ENCODE measurements at places on chromosomes 16 and 17.

- DNase-seq = no peak
These were observed 16.9 kb downstream of the PSMD3 start for GRCh38 chr17:39997543-39997942.

GRCh38 chr17:17077861-17078732 lies 35.8 kb downstream of the MPRIP start:
- no peak for DNase-seq

DNA sequence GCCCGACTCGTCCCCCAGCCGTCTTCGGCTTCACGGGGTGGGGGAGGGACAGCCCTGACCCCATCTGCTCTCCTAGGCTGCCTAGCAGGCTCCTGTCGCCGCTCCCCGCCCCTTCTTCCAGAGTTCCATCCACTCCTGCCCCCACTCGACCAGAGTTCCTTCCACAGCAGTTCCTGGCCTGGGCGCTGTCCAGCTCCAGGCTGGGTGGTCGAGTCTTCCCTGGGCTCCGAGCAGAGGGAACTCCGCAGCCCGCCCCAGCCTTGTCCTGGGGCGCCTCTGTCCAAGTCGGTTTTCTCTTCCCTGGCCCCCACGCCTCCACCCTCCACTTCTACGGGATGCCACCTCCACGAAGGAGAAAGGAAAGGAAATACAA lies 1.4 kb downstream of the PYY start:
- DNase-seq = no peak

- DNase-seq = peak; percentile 59
These were observed 6.6 kb downstream of the WFIKKN2 start for GRCh38 chr17:50841949-50842354.

GRCh38 chr16:50305441-50306061 lies 39.2 kb downstream of the ADCY7 start:
- no peak for DNase-seq

DNA sequence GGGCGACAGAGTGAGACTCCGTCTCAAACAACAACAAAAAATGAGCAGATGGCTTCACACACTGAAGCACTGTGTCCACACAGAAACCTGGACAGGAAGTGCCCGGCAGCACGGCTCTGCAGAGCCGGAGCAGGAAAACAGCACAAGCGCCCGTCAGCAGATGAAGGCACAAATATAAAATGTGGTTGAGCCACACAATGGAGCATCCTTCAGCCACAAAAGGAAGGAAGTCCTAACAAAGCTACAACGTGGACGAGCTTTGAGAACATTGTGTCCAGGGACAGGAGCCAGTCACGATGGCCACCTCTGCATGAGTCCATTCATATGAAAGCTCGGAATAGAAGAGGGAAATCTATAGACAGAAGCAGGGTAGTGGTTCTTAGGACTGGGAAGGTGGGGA lies 15.7 kb downstream of the RHBDF2 start:
- no peak for DNase-seq

DNA sequence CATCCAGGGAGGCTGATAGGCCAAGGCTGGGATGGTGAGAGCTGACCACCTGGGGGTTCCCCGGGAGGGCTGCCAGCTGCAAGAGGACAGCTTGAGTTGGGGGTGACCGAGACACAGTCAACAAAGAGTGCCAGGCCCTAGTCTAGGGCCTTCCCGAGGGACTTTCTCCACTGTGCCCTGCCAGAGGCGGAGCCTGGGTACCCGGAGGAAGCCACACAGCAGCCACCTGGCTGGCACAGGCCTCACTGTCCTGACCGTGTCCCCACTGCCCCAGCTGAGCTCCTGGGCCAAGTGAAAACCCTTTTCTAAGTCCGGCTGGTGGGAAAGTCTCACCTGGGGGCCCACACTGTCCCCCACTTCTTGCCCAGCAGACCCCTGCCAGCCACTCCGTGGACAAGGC lies 71.9 kb upstream of the GSE1 start:
- DNase-seq = no peak

- no peak for DNase-seq
These were observed 232.3 kb upstream of the NLRP1 start for GRCh38 chr17:5816491-5817070.

- no peak for DNase-seq
These were observed 98.3 kb downstream of the MSI2 start for GRCh38 chr17:57354673-57355072.

- DNase-seq = no peak
These were observed 19.4 kb downstream of the GGA3 start for GRCh38 chr17:75241996-75242460.

GRCh38 chr17:81022344-81022676 lies 12.6 kb upstream of the BAIAP2 start:
- DNase-seq = no peak

DNA sequence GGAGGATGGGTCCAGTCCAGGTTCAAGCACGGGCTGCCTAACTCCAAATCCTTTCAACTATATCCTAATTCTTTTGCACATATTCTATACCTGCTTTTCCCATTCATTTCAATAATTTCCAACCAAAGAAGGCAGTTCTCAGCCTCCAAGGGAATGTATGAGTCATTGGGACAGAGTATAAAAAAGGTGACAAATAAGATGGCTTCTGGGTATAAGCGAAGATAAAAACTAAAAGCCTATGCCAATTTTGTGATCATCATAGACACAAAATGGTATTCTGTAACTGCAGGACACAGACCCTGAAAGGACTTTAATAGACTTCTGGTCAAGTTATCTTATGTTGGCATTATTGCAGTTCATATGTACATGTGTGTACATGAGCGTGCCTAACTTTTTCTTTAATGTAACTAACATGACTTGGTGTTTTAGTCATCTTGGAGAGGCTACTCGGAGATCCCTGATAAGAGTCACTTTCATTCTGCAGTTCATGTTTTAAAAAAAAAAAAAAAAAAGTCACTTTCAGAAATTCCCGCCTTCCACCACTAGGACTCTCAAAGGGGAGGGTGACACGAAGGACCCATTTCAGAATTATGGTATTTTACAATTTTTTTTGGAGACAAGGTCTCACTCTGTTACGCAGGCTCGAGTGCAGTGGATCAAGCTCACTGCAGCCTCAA lies 17.3 kb downstream of the COG1 start:
- DNase-seq = no peak

- no peak for DNase-seq
These were observed 2.6 kb upstream of the AKAP1 start for GRCh38 chr17:57082441-57082840.

DNA sequence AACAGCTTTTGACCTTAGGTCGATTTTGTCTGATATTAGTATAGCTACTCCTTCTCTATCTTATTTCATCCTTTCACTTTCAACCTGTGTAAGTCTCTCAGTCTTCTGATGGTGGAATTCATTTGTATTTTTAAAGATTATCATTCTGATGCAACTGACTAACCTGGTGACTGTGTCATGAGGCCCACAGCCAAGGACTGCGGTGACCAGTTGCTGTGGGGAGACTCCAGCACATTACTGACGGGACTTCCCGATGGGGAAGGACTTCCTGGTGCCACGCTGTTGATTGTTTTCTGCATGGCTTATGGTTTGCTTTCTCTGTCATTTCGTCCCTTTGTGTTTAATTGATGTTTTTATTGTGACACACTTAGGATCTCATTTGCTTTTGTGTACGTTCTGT lies 34.2 kb downstream of the RMI2 start:
- DNase-seq = peak; percentile 47

DNA sequence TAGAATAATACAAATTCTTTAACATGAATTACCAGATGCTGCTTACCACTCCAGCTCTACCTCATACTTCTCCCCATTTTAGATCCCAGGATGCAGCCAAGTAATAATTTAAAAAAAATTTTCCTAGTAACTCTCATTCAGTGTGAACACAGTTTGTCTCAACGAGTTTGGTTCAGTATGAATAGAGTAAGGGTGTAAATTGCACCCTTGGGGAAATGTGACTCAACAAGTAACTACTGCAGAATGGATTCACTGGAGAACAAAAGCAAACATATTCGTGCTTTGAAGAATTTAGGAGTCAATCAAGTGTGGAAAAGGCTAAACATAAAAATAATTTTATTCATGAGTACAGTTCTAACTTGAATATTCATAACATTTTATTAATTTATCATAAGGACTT lies 23.0 kb downstream of the KCNJ16 start:
- DNase-seq = no peak

- DNase-seq = peak; percentile 82
These were observed at the start of gene LAT for GRCh38 chr16:28984619-28985135. LAT (plus strand) TSS chr16:28985052; CDS start chr16:28985418, 366 bp downstream.

- DNase-seq = peak; percentile 42
These were observed 1.2 kb downstream of the GNA13 start for GRCh38 chr17:65055280-65055707.

- no peak for DNase-seq
These were observed 79.5 kb downstream of the TIMM22 start for GRCh38 chr17:1076299-1076981.

DNA sequence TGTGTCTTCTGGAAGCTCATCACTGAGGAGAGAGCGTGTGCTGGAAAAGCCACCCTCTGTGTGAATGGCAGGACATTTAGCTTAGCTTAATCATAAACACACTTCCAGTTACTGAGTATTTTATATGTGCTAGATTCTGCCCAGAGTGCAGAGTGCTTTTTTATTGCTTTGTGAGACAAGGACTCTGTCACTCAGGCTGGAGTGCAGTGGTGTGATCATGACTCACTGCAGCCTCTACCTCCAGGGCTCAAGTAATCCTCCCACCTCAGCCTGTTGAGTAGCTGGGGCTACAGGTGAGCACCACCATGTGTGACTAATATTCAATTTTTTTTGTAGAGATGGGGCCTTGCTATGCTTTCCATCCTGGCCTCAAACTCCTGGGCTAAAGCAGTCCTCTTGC lies 61.4 kb upstream of the IRX3 start:
- DNase-seq = no peak

- no peak for DNase-seq
These were observed 82.2 kb upstream of the CDC42EP4 start for GRCh38 chr17:73393962-73394361.

GRCh38 chr17:81328978-81329926 lies 34.1 kb upstream of the SLC38A10 start:
- DNase-seq = no peak

- DNase-seq = no peak
These were observed 14.0 kb downstream of the TMEM92 start for GRCh38 chr17:50288306-50288705.

DNA sequence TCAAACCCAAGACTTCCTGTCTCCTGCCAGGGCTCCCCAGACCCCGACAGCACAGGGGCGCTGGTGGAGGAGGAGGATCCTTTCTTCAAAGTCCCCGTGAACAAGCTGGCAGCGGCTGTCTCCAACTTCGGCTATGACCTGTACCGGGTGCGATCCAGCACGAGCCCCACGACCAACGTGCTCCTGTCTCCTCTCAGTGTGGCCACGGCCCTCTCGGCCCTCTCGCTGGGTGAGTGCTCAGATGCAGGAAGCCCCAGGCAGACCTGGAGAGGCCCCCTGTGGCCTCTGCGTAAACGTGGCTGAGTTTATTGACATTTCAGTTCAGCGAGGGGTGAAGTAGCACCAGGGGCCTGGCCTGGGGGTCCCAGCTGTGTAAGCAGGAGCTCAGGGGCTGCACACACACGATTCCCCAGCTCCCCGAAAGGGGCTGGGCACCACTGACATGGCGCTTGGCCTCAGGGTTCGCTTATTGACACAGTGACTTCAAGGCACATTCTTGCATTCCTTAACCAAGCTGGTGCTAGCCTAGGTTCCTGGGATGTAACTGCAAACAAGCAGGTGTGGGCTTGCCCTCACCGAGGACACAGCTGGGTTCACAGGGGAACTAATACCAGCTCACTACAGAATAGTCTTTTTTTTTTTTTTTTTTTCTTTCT lies 8.1 kb downstream of the SERPINF1 start:
- DNase-seq = no peak

- DNase-seq = no peak
These were observed 74.7 kb upstream of the CIBAR2 start for GRCh38 chr16:85187002-85187401.

DNA sequence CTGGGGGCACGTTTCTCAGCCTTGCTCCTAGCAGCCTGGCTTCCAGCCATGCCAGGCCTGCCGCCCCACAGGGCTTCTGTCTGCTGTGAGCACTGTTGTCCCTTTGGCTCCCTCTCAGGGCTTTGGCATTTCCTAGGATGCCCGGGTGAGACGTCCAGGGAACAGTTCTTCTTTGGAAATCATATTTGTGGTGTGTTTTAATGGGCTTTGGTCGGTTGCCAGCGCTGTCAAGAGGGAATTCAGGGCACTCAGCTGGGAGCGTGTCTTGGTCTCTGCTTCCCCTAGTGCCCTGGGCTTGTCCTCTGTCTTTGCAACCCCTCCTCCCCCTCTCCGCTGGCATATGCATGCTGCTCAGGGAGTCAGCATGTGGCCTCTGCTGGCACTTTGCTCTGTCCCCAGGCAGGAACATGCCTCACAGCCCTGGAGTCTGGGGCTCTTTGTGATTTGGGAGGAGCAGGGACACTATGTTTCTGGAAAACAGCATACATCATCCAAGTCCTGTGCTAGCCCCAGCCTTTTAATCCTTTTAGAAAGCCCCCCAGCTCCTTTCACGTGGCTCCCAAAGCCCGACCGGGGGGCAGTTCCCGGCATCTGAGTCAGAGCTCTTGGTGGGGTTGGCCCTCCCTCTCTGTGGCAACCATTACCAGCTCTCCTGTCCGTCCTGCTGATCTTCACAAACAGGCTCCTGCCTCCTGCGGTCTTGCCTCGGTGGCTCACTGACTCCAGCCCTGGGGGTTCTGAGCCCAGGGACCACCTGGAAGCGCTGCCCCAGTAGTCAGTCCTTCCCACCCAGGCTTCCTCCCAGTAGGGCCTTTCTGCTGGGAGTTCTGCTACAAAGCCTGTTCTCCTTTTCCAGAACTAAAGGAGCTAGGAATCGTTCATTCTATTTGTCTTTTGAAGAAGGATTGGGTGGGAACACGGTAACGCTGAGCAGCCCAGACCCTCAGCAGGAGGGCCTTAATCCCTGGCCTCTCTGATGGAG lies 26.7 kb downstream of the SAP30BP start:
- DNase-seq = no peak

GRCh38 chr17:59565959-59566324 lies 532 bp downstream of the DHX40 start:
- peak; percentile 73 for DNase-seq

GRCh38 chr17:7884581-7885366 lies 3.8 kb upstream of the CHD3 start:
- DNase-seq = peak; percentile 56

- no peak for DNase-seq
These were observed 25.8 kb downstream of the ZNRF1 start for GRCh38 chr16:75024594-75024993.

DNA sequence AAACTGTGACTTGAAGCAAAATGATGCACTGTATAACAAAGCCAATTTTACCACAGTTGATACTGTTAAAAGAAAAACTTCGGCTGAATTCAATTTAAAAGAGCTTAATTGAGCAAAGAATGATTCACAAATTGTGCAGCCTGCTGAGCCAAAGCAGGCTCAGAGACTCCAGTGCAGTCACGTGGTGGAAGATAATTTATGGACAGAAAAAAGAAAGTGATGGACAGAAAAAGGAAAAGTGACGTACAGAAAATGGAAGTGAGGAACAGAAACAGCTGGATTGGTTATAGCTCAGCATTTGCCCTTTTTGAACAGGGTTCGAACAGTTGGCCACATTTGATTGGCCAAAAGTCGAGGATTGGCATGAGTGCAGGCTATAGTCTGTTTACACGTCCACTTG lies 25.7 kb downstream of the ZSWIM7 start:
- DNase-seq = no peak
